ENCODE measurements at places on chromosomes 3 and 15.

GRCh38 chr15:62404194-62404985 lies 239.3 kb upstream of the C2CD4B start:
- no peak for DNase-seq

- no peak for DNase-seq
These were observed 34.2 kb downstream of the TXNRD3 start for GRCh38 chr3:126620738-126621137.

DNA sequence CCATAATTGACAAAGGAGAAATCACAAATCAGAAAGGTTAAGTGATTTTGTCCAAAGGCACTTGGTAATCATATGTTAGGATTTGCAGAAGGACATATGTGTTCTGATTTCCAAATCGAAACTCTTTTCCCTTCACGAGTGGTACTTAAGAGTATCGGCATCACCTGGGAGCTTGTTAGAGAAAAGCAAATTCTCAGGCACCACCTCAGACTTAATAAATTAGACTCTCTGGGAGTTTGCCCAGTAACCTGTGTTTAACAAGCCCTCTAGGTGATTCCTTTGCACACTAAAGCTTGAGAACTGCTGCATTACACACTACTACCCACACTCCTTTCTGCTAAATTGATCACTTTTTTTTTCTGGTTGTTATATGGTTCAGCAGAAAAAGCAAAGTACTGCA lies 116.2 kb downstream of the SERPINI1 start:
- DNase-seq: no peak

GRCh38 chr3:88219138-88219792 lies 69.5 kb downstream of the C3orf38 start:
- peak; percentile 55 for DNase-seq

GRCh38 chr15:98609144-98609852 lies 39.0 kb upstream of the IGF1R start:
- no peak for DNase-seq

- DNase-seq: no peak
These were observed 52.9 kb upstream of the TSPAN3 start for GRCh38 chr15:77123854-77124253.

GRCh38 chr3:129023909-129024308 lies 22.8 kb downstream of the EFCC1 start:
- DNase-seq: no peak

GRCh38 chr3:38950581-38950980 lies 101.2 kb downstream of the SCN11A start:
- DNase-seq: no peak

DNA sequence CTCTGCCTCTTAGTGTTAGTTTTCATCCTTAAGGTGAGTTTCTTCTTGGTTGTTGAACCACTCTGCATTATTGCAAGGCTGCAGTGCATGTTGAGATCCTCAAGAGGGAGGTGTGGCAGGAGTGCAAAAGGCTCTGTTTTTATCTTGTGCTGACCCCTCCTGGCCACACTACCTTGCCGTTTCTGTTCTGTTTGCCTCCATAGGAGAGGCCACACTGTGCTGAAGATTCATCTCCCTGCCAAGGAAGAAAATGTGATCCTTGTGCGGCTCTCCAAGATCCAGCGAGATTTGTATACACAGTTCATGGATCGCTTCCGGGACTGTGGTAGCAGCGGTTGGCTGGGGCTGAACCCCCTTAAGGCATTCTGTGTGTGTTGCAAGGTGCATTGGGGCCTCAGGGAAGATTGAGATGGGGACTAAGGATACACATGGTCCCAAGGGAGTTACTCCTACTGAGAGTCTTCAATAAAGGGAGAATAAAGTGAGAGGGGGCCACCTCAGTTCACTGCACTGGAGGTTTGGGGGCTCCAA lies 33.0 kb upstream of the TEX264 start:
- DNase-seq: peak; percentile 18

- DNase-seq: no peak
These were observed 305.1 kb downstream of the IGSF11 start for GRCh38 chr3:118729546-118729945.

- DNase-seq: no peak
These were observed 42.8 kb upstream of the FEZF2 start for GRCh38 chr3:62416144-62416543.

DNA sequence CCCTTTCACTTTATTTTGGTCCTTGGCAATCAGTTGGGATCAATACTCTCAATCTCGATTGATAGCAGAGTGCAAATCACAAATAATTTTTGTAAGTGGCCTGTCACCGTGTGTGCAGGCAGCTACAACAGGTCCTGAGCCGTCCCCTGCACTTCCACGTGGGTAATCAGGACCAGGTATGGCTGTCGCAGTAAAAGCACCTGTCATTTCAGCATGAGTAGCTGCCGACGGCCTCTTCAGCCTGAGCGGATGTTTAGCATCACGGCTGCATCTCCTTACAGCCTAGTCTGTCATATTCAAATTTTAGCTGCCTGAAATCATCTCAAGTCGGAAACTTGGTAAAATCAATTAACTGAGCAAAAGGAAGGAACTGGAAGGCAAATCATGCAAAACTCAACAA lies 53.0 kb upstream of the FOXP1 start:
- DNase-seq: no peak

DNA sequence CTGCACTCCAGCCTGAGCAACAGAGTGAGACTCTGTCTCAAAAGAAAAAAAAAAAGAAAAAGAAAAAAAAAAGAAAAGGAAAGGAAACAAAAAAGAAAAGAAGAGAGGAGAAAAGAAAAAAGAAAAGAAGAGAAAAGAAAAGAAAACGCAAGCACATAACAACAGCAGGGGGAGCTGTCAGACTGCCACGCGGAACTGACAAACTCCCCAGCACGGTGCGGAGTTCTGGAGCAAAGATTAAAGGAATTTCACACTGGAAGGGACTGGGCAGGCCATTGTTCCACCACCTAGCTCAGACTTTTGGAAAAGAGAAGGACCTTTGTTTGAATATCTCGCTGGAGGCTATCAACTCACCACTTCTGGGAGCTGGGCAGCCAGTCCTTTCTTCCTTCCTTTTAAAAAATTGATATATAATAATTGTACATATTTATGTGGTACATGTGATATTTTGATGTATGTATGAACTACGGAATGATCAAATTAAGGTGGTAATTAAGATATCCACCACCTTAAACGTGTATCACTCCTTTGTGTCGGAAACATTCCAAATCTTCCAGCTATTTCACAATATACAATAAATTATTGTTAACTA lies 40.5 kb downstream of the DPPA2 start:
- peak; percentile 60 for DNase-seq

DNA sequence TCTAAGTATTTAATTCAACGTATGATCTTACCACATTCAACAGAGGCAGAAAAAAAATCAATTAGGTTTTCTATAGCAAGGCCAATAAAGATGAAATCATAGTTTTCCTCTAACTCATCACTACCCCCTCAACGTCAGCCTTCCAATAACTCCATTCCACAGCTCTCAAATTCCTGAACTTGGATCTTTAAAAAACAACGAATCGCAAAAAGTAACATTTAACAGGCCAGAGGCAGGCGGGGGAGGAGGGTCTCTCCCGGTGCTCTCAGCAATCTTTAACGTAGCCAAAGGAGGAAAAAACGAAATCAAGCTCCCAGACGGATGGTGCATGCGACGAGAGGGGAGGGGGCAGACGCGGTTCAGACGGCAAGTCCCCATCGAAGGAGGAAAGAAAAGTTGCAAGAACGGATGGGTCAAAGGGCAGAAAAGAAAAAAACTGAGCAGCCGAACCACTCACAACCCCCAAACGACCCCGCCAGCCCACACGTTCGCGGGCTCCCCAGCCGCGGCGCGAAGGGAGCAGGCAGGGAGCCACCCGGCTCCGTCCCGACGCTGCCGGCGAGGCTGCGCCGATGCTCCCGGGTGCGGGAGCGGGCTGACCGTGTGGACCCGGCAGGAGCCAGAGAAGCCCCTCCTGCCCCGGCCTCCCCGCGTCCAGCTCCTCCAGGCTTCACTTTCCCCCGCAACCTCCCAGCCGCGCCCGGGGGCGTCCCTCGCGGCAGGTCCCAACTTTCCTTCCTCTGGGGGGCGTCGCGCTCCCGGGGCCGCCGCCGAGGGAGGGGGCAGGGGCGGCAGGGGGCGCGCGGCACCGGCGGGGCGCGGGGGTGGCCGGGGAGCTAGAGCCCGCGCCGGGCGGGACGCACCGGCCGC lies 703 bp downstream of the PEAK1 start:
- DNase-seq: peak; percentile 63

DNA sequence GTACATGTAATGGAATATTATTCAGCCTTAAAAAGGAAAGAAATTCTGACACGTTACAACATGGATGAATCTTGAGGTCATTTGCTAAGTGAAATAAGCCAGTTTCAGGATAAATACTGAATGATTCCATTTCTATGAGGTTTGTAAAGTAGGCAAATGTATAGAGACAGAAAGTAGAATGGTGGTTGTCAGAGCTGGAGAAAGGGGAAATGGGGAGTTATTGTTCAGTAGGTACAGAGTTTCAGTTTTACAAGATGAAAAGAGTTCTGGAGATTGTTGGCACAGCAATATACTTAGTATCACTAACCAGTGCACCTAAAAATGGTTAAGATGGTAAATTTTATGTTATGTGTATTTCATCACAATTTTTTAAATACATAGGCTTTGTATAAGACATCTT lies 60.6 kb downstream of the USP8 start:
- DNase-seq: no peak

- no peak for DNase-seq
These were observed 46.6 kb downstream of the UMPS start for GRCh38 chr3:124776856-124777255.

GRCh38 chr15:53437366-53437765 lies 322.1 kb downstream of the WDR72 start:
- DNase-seq: no peak

DNA sequence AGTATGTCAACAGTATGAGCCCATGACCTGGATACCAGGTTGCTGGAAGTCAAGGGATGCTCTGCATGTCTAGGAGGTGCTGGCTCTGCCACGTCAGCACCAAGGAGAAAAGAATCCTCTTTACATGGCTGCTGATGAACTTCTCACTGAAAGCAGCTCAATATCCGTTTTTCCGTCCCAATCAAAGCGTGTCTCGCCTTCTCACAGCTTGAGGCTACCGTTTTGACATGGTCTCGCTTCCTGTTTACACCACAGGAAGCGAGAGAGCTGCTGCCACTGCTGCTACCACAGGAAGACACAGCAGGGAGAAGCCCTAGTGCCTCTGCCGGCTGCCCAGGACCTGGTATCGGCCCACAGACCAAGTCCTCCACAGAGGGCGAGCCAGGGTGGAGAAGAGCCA lies 27.3 kb downstream of the STARD5 start:
- DNase-seq: no peak

DNA sequence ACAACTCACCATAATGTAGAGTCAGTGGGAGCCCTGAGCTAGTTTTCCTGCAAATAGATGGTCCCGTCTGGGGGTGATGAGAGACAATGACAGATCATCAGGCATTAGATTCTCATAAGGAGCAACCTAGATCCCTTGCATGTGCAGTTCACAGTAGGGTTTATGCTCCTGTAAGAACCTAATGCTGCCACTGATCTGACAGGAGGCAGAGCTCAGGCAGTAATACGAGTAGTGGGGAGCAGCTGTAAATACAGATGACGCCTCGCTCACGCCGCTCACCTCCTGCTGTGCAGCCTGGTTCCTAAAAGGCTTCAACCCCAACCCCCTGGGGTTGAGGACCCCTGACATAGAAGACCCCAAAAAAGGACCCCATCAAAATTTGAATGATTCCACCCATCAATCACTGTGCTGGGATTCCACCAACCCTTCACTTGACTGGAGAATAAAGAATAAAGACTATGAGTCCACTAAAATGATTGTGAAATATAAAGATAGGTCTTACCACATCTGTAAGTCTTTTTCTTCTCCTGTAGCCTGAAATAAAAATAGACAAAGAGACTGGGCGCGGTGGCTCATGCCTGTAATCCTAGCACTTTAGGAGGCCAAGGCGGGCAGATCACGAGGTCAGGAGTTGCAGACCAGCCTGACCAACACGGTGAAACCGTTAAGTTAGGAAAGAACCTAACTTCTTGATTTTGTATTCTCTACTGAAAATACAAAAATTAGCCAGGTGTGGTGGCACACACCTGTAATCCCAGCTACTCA lies 9.9 kb upstream of the UBL7 start:
- DNase-seq: no peak

DNA sequence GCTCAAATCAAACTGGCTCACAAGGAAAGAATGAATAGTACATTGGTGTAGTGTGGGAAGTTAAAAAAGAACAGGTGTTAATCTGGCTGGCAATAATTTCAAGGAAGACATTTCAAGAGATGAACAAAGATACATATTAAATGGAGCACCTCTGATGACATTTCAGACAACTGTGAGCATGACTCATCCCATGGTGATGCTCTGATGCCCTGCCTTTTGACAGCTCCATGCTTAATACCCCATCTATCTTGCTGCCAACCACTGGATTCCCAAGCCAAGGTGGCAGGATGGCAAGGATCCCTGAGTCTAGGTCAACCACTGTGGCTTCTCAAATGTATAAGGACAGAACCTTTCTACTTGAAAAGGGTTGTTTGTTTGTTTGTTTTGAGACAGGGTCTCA lies 29.3 kb downstream of the LRRC2 start:
- DNase-seq: no peak

DNA sequence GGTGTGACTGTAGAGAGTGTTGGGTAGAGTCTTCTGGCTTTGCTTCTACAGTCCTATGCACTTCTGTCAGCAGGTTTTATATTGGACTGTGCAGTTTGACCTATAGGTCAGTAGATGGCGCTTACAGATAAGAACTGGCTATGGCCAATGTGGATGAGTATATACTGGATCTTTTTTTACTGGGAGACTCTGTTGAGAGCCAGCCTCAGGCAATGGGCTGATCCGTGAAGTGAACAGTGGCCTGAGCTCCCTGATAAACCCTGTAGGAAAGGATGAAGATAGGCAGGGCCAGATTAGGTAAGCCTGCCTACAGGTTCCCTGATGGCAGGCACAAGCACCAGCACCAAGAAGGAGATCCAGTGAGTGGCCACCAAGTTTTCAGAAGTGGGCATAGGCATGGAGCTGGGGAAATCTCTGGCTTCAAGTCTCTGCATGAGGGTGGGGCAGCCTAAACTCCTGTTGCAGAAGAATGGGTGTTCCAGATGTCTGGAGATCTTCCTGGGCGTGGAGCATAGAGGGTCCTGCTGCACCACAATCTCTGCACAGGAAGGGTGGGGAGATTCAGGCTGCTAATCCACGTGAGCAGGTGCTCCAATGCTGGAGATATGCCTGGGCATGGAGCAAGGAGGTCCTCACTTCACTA lies 326.0 kb upstream of the SGO1 start:
- peak; percentile 8 for DNase-seq

DNA sequence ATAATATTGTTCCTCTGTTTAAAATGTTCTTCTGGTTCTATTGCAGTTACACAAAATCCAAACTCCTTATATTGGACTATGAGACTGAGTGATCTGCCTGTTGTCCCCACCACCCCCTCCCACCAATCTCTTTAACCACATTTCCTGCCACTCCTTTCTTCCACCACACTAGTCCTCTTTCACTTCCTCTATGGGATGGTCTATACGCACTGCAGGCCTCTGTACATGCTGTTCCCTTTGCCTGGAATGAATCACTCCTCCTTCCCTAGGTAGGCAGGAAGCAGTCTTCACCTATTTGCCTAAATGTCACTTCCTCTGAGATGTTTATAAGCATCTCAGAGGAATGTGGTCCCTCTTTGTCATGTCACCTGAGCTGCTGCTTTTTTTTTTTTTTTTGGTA lies 4.0 kb downstream of the MAP2K1 start:
- DNase-seq: no peak
